T1000 (cell line): ENCODE measurements at places on chromosomes 7 and 10.
A peak's percentile ranks its signal among the peaks of the same experiment; 100 is the strongest.

GRCh38 chr10:17144757-17145156 is 15.1 kb upstream of the CUBN start:
- no peak for DNase-seq

GRCh38 chr10:91901784-91902677 is 7.3 kb downstream of the FGFBP3 start:
- DNase-seq, result peak; percentile 62

DNA sequence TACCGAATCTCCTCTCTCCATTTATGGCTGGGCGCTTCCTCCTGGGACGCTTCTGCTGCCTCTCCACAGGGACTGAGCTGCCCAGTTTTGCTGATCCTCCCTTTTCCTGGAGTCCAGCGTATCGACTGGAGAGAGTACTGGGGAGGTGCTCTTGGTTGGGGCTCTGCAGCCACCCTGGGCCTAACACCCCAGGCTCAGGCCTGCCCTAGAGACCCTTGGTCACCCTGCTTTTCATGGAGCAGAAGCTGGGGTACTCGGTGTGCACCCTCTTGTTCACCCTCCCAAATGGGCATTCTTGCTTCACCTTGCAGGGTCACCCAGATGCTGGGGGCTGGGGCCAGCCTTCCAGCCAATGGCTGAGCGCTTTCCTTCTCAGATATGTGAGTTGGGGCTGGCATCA is 88.8 kb upstream of the RET start:
- DNase-seq, result no peak

GRCh38 chr7:116169060-116169459 is 41.3 kb upstream of the TES start:
- DNase-seq, result no peak
